ENCODE measurements at places on chromosomes 7 and 10.

- no peak for DNase-seq
Measured at GRCh38 chr7:99840136-99840869, 12.5 kb downstream of the CYP3A43 start.

DNA sequence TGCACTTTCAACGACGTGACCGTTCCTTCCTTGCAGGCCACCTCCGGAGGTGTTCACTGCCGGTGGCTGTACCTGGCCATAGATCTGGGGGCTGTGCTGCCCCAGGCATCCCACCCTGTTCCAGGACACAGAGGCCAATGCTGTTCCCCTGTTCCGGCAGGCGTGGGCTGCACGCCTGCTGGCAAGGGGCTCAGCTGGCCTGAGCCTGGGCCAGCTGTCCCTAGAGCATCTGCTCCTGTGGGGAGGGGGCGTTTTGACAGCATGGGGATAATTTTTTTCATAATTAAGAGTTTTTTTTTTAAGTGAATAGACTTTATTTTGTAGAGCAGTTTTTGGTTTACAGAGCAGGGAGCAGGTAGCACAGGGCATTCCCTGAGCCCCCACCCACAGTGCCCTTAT lies 28.8 kb downstream of the PWWP2B start:
- no peak for DNase-seq

DNA sequence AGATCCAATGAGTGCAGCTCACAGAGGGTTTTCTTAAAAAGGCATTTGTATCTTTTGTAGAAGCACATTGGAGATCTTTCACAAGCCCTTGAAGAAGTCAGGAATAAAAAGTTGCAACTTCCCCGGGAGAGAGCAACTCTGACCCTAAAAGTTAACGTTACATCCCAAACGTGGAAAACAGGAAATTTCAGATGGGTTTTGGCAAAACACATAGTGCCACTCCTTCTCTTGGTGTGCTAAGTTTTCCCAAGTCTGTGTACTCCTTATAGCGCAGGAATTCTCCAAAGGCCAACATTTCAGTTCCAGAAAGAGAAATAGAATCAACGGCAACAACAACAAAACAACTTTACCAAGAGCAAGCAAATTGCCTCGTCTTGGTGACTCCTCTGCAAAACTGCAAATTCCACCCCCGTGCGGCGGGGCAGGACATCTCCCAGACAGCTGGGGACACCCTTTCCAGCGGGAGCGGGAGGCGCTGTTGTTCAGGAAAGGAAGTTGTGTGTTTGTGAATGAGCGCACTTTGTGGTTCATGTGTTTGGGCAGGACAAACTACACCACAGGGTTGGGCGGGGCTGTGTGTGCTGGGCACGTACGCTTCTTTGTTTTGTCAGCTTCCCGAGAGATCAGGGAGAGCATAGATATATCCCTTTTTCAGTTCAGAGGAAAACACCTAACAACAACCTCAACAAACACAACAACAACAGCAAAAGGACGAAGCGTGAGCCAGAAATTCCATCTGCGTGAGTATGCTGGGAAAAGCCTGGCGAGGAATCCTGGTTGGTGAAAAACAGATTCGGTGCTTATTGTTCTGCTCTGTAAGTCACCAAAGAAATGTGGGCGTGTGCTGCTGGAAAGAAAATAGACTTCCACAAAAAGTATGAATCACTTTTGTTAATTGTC lies 294.7 kb upstream of the PITRM1 start:
- no peak for DNase-seq

DNA sequence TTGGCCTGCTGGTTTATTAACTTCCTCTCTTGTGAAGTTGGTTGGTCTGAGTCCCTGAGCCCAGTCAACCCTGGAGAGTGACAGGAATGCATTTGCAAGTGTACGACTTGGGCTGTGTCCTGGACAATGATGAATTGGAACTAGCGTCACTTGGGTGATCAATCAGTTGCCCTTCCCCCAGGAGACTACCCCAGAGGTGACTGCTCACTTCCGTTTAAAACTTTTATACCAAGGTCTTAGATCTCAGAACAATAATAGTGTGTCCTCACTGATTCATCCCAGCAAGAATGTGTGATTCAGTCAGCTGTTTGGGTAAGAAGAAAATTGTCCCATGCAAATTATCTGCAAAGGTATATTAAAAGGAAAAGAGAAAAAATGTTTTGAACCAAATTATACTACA lies 102.9 kb upstream of the ARMC3 start:
- no peak for DNase-seq

GRCh38 chr10:104104418-104104817 lies 17.6 kb upstream of the SFR1 start:
- no peak for DNase-seq

DNA sequence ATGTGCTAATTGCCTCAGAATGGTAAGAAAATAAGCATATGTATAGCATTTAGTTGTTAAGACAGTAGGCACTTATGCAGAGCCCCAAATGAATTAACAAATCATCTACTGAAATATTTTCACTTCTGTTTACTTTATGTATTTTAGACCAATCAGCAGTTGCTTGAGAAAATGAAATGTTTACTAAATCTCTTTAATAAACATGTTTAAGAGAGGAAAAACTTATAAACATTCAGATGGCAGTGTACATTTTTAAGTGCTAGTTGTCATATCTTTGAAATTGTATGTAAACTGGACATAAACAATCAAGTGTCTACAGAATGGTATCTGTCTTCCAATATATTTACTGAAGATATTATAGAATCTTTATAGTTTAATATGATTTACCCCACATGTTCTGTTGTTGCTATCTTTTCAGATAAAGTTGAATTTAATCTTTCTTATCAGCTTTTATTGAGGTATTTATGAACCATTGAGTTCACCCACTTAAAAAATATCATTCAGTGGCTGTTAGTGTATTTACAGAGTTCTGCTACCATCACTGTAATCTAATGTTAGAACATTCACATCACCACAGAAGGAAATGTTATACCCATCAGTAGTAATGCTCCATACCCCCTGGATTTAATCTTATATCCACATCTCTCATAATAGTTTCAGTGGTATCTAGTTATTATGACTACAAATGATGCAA lies 264.3 kb downstream of the ADK start:
- no peak for DNase-seq

- no peak for DNase-seq
Measured at GRCh38 chr10:4984971-4985594, 18.6 kb downstream of the AKR1C2 start.

DNA sequence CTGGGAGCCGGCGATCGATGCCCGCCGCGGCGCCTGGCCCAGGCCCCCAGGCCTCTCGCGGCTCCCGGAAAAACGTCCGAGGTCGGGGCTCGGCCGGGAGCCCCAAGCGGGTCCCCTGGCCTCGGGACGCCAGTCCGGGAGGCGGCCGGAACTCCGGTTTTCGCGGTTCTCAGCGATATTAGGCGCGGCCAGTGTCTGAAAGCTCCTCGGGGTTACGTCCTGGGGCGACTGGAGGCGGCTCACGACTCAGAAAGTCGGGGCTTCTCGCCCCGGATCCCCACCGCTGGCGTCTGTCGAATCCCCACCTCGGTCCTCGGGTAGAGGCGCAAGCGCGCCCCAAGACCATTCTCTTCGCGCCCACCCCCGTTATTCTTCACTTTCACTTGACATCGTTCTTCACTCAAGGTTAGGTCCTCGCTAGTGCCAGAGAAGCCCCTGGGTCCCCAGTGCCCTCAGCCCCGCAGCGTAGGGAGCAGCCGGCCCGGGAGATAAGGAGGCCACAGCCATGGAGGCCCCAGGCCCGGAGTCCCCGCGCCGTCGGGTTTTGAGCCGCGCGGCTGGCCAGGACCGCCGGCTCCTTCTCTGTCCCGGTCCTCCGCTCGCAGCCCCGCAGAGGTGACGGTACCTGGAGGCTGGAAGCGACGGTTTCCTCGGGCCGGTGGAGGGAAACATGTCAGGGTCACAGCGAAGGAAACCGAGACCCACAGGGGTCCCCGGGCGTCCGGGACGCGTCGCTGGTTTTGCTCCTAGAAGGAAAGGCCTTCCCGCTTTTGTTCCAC lies 35.2 kb upstream of the EBLN1 start:
- peak; percentile 83 for DNase-seq

GRCh38 chr10:63724922-63725321 lies 203.7 kb downstream of the REEP3 start:
- DNase-seq: no peak

- DNase-seq: no peak
Measured at GRCh38 chr7:76300166-76300731, 2.2 kb upstream of the HSPB1 start.

DNA sequence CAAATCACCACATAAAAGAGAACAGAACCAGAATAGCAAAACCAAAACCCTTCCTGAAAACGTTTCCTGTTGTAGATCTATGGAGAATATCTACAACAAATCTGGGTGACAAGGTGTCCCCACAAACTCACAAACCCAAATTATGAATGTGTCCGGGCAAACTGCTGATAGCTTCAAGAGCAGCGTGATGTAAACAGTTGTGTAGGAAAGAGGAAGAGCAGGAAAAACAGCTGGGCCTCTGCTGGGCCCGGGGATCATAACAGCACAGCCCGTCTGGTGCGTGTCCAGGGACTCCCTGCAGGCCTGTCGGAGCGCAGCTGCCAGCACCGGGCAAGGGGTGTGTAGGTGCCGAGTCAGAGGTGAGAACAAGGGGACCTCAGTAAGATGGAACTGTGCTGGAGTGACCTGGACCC lies 53.7 kb downstream of the KCNH2 start:
- DNase-seq: peak; percentile 38

DNA sequence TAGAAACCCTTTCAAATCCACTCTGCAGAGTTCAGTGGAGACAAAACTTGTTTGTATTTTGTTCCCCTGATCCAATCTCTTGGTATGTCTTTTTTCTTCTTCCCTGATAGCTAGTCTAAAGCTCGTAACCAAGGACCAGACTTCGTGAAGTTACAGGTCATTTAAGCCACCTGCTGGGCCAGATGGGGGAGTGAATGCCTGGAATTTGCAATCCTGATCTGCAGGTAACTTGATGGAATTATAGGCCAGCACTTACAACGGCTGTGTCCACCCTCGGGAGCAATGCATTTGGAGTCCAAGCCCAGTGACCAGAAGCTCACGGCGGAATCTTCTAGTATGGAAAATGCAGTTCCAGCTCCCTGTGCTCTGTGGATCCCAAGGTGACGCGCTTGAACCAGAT lies 566.9 kb downstream of the TCERG1L start:
- DNase-seq: no peak

- DNase-seq: no peak
Measured at GRCh38 chr10:48626986-48627731, 22.3 kb upstream of the ARHGAP22 start.

DNA sequence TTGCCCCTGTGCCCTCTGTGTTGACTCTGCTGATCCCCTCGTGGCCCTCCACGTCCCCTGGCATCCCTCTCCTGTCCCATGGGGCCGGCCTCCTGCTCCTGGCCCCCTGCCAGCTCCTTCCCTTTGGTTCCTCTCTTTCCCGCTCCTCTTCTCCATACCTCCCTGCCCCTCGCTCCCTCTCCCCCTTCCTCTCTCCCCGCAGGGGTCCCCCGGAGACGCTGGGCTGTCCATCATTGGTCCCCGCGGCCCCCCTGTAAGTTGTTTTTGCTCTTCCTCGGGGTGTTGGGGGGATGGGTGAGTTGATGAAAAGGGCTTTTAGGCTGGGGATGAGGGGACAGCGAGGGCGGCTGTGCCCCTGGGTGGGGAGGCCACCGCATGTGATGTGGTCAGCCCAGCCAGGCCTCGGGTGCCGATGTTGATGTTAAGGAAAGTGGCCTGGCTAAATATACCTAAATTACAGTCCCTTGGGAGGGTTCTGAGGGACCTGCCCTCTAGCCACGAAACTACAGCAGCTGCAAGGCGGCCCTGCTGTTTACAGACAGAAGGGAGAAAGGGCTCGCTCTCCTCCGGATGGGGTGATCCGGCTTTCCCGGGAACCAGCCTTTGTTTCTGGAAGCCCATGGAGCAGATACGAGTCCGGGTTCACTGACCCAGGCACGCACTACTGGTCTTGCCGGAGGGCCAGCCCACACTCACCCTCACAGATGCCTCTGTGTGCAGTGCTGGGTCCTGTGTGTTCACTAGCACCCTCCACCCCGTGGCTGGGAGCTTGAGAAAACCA lies 78.8 kb downstream of the COL13A1 start:
- no peak for DNase-seq

DNA sequence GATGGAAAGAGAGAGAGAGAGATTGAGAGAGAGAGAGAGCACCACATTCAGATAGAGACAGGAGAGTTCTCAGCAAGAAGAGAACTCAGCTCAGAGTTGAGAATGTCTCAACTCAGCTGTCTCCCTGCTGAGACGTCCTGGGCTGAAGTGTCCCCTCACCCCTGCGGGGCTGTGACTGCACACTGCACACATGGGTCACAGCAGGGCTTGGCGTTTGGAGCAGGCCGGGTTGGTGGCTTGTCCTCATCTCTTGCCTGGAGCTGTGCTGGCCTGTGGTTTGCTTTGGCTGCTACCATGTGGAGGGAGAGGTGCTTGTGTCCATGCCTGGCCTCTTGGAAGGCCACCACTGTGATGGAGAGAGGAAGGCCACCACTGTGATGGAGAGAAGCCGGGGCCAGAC lies 167.9 kb downstream of the RNF216 start:
- no peak for DNase-seq

- DNase-seq: no peak
Measured at GRCh38 chr7:148991536-148991935, 36.8 kb downstream of the PDIA4 start.

GRCh38 chr10:112269266-112269665 lies 13.9 kb upstream of the TECTB start:
- DNase-seq: no peak

GRCh38 chr10:42768581-42769152 lies 13.9 kb upstream of the BMS1 start:
- no peak for DNase-seq

DNA sequence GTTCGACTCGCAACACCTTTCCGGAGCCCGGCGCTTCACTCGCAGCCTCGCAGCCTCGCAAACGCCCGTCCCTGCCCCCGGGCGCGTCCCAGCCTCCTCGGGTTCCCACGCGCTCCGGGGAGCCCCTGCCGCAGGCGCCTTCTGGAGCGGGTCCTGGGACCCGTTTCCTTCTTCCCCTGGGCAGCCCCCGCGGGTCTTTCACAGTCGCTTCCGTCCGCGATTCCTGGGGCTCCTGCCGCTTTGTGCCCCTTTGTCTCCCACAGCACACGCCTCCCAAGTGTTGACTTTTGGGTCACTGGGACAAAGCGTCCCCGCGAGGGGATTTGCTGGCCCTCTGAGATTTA lies 140.7 kb downstream of the DYNC2I1 start:
- no peak for DNase-seq

GRCh38 chr10:15636446-15636845 lies 83.3 kb downstream of the ITGA8 start:
- DNase-seq: no peak

DNA sequence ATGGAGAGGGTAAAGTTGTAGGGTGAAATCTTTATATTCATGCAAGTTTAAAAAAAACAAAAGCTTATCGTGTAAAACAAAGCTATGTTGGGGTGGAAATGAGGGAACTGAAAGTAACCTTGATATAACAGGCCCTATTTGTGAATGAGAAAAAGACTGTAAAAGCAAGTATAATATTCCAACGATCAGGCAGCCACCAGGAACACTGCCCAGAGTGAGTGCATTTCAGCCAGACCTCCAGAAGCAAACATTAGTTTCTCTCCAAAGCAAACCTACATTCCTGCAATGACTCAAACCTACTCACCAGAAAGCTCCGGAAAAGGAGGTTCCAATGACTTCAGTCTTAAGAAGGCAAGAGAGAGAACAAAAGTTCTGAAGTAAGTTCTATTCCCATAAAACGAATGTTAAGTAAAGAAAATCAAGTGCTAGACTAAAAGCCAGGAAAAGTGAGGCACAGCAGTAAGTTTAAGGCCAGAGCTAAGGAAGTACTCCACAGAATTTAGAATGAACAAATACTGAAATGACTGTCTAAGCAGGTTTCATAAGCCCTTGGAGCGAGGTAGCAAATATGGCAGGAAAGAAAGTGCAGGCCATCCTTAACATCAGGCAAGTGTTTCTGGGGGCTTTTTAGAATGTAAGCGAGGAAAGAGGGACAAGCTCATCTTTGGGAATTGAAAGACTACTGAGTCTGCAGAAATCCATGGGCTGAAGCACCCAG lies 493.1 kb downstream of the XPNPEP1 start:
- no peak for DNase-seq

All from activated CD8-positive, alpha-beta memory T cell treated with anti-CD3 and anti-CD28 coated beads, Interleukin-2, amount 50 U/mL, for 48 hours (primary cell).